ENCODE measurements at places on chromosomes 16 and 17.
A peak's percentile ranks its signal among the peaks of the same experiment; 100 is the strongest.

GRCh38 chr17:10843811-10844210 lies 5.9 kb upstream of the PIRT start:
- no peak for DNase-seq

- DNase-seq, result no peak
Observed at GRCh38 chr16:8848939-8849391, 19.8 kb downstream of the CARHSP1 start.

- no peak for DNase-seq
Observed at GRCh38 chr17:44749980-44750318, 8.8 kb upstream of the ADAM11 start.

- DNase-seq, result no peak
Observed at GRCh38 chr17:83067071-83067717, 12.2 kb upstream of the METRNL start.

DNA sequence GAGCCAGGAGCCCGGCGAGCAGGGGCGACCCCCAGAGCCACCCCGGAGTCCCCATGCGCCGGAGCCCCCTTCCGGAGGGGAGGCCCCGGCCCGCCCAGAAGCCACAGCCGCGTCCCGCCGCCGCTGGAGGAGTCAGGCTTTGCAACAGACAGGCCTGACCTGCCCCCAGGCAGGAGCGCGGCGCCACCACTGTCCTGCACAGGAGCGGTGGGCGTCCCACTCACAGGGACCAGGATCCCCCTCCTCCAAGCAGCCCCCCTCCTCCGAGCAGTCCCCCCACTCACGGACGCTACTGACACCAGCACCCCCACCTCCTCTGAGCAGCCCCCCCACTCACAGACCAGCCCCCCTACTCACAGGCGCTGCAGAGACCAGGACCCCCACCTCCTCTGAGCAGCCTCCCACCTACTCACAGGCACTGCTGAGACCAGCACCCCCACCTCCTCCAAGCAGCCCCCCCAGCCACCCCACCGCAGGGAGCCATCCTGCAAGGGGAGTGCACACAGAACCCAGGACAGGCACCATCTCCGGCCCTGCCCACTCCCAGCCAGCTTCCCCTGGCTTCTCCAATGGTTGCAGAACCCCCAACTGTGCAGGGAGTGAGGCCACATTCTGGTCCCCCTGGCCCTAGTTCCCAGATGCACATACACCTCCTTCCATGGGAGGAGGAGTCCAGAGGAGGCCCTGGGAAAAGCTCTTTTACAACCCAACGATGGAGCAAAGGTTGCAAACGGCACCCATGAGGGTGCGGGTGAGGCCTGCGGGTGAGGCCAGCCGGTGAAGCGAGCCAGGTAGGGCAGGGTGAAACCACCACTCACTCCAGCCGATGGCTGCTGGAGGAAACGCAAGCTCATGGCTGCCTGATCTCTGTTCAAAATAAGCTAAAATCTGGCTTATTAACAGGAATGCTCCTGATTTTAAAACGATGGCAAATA lies 69.9 kb downstream of the ABR start:
- DNase-seq, result no peak

- no peak for DNase-seq
Observed at GRCh38 chr16:67858500-67858899, 11.0 kb upstream of the CENPT start.

DNA sequence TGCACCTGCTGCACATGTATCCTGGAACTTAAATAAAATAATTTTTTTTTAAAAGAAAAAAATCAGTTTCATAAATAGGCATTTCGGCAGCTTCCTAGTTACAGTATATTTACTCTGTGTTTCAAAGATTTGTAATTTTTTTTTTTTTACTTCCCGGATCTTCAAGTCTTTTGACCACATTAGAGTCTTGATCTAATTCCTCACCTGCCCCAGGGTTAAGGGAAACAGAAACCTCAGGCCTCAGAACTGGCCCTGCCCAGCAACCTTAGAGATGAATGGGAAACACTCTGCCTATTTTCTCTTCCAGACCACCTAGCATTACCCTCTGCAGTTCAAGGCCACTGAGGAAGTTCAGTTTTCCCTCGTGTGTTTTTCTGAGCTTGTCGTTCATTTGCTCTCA lies 304.0 kb downstream of the MAF start:
- DNase-seq, result peak; percentile 74

All from CD4-positive, alpha-beta T cell treated with Interferon alpha-2 for 1 hour (primary cell).